ENCODE measurements at places on chromosomes 5 and 9.

- DNase-seq, result no peak
Measured at GRCh38 chr5:18992264-18992663, 995.7 kb downstream of the CDH18 start.

GRCh38 chr5:113693701-113694100 lies 180.2 kb downstream of the YTHDC2 start:
- peak; percentile 31 for DNase-seq

- DNase-seq, result no peak
Measured at GRCh38 chr5:57529864-57530263, 47.3 kb upstream of the ACTBL2 start.

GRCh38 chr9:1956958-1957357 lies 58.2 kb upstream of the SMARCA2 start:
- DNase-seq, result no peak

- no peak for DNase-seq
Measured at GRCh38 chr9:69593301-69593700, 78.9 kb downstream of the APBA1 start.

DNA sequence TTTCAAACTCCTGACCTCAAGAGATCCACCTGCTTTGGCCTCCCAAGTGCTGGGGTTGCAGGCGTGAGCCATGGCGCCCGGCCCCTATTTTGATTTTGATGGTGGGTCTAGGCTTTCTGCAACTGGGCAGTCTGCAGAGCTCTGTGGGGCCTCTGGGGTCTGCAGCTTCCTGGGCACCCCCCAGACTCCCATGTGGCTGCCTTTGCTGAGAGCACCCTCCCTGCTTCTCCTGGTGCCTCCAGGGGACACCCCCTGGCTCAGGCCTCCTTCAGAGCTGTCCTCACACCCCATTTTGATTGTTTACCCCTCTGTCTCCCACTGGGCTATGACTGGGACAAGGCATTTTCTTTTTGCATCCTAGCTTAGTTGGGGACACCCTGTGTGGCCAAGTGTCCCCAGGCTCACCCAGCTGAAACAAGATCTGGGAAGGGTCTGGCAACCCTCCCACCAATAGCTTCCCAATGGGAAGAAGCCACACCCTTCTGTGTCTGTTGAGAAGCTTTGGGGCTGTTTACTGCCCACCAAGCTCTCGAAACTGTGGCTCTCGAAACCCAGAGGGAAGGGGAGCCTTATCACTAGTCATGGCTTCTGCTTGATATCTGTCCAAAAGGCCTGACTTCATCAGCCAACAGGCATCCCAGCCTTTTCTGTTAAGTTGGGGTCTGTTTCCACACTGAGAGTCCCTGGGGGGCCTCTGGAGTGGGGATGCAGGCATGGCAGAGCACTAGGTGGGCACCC lies 204.4 kb upstream of the IER5L start:
- no peak for DNase-seq

DNA sequence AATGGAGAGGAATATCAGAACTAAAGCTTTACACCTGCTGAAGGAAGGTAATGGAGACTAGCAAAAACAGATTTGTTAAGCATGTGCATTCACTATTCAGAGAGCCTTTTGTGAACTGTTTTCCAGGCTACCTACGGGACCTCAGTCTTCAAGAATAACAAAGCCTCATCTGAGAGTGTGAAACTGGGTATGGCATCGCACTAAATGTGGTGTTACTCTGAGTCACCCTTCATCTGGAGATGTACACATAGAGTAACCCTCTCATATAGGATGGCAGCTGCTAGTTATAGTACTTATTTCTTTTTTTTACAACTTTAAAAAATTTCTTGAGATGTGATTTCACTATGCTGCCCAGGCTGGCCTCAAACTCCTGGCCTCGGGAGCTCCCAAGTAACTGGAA lies 306.8 kb downstream of the ZNF608 start:
- no peak for DNase-seq

GRCh38 chr5:28066856-28067255 lies 1028.5 kb upstream of the CDH9 start:
- no peak for DNase-seq

DNA sequence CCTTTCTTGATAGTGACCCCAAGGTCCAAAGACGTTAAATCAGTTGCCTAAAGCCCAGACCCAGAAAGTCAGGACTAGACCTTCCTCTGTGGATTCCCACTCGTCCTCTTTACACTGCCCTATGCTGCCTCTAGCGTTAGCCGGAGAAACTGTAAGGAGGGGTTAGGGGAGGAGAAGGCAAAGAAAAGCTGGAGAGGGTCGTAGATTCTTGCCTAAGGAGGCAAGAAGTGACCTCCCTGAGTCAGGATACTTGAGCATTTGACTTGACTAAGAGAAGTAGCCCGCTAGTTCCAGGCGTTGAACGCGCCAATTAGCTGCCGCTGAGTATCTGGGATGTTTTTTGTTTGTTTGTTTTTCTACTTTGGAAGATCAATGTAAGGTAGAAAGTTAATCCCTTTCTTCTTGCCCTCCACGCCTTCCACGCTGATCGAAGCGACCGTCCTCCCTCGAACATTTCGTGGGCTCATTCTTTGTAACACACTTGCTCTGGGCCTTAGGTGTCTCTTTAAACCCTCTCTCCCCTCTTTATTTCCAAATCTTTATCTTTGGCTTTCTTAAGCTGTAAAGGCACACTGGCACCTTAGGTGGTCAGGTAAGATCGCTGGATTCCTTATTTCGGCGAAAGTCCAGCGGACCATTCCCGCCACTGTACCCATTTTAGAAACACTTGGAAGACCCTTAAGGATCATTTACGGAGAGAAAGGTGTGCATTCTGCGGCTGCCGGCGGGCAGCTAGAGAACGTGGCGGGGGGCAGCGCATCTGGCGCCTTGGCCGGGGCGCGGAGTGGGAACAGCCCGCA lies 5.1 kb upstream of the RGMB start:
- DNase-seq, result peak; percentile 30

DNA sequence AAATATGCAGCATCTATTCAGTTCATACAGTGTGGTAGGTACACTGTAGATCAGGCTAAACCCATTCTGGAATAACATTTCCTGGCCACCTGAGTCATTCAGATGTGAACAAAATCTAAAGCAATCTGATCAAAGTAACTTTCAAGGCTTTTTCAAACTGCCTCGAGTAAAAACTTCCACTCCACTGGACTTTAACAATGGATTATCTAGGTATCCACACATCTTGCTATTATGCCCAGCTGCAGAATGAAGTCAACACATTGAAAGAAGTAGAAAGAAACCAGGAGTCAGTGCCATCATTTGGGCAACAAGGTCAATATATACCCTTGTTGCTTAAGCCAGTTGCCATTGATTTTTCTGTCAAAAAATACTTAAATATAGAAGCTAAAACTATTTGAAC lies 1352.6 kb upstream of the NUDT12 start:
- no peak for DNase-seq

GRCh38 chr9:94581728-94582127 lies 11.9 kb downstream of the FBP2 start:
- no peak for DNase-seq

DNA sequence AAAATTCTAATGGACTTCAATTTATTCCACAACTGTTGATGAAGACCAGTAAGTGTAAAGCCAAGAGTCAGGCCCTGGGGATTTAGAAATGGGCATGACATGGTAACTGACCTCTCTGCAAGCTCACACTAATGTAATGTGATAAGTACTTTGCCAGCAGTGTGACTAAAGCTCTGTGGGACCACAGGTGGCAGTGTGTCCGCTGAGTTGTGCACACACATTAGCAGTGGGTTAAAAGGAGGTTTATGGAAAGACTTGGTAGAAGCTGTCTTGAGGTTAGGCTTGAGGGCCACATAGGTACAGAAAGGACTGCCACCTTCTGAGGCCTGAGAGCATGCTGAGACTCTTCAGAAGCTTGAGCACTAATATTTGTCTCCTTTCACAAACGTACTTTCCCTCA lies 67.6 kb downstream of the UBAP1 start:
- no peak for DNase-seq

- DNase-seq, result no peak
Measured at GRCh38 chr5:139232147-139232724, 34.1 kb upstream of the SIL1 start.

DNA sequence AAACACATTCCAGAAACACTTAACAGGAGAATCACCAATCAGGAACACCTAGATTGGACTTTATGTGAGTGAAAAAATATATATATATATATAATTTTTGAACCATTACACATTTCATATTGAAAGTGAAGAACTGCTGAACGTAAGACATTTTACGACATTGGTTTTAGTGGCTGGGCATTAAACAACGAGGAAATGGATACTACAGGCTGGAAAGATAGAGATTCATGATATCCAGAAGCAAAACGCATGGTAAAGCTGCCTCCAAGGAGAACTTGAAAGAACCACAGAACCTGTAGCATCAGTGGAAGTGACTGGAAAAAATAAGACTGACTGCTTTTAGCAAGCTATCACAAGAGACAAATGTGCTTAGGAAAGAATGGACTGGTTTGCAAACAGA lies 13.2 kb upstream of the NDUFS4 start:
- DNase-seq, result no peak

- no peak for DNase-seq
Measured at GRCh38 chr5:106408570-106408969, 1262.2 kb downstream of the EFNA5 start.

GRCh38 chr9:106531491-106531890 lies 331.5 kb upstream of the ZNF462 start:
- no peak for DNase-seq

DNA sequence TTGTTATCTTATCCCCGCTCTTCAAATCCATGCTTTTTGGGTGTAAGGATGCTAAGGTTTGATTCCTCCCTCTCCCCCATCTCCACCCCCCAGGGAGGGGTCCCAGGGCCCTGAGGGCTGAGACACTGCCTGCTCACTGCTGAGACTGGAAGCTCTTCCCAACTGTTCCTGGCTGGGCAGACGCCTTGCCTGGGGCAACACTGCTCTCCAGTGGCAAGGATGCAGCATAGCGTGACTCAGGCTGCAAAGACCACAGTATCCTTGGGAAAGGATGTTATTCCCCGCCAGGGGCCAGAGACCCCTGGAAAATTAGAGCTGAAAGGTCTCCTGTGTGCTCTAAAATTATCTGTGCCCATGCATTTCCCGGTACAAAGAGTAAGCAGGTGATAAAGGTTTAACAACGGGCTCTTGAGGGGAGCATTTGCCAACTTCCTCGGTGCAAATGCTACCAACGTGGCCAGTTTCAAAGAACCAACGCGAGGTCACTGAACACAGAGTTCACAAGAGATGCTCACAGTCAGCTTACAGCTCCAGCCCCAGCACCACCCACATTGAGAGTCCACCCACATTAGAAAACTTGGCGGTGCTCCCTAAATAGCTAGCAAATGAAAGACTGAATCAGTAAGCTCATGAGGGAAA lies 271.9 kb downstream of the NSG2 start:
- peak; percentile 67 for DNase-seq

GRCh38 chr9:35736201-35736633 lies 3.8 kb downstream of the CREB3 start:
- DNase-seq, result peak; percentile 25

DNA sequence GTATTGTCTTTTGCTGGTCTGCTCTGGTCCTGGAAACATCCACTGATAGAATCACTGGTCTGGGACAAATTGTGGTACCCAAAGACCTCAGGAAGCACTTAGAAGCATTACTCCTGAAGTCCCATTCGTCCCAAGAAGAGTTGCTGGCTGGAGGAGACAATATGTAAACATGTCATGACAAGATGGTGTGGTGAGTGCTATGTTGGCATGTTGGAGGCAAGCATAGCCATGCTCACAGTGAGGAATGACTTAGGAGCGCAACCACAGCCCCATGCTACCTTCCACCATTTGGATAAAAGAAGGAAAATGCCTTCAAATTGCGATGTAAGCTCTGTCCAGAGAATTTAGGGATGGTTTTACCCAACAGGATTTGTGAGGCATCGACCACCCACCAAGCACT lies 115.8 kb upstream of the STC2 start:
- DNase-seq, result no peak

DNA sequence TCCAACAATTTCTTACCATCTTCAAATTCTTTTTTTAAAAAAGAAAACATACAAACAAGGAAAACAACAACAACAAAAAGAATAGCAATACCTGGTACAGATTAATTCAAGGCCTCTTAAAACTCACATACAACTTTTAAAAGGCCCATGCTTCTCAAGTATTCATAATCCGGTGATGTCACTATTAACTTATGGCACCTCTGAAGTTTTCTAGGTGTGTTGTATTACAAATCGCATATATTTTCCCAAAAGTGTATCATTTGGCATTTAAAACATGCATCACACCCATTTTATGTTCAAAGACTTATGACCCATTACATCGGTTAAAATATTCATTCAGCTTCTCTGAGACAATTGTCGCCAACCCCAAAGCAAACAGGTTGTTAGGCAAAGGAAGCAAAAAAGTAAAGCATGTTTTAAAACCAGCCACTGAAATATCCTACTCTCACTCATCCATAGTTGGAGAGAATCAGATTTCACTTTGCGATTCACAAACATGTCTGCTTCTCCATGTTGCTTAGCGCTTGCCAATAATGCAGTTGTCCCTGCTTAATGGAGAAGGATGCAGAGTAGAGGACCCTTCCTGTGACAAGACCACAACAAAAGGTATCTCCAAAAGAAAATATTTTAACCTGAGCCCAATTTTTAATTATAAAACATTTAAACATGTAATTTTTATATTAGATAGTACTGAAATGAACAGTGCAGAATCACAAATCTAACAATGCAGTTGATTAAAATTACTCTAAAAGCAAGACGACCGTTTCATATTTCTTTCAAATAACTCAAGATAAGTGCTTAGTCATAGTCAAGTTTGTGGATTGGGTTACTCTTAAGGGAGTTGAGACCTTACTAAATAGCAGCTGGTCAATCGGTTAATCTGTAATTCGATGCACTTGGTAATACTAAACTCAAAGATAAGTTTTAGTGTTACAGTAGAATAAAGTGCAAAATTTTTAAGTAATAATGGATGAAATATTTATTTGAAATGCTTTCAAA lies 1.6 kb downstream of the SKP1 start:
- DNase-seq, result no peak

- DNase-seq, result no peak
Measured at GRCh38 chr9:95778957-95779356, 96.5 kb upstream of the ERCC6L2 start.

GRCh38 chr5:95110118-95110517 lies 174.8 kb downstream of the MCTP1 start:
- no peak for DNase-seq

DNA sequence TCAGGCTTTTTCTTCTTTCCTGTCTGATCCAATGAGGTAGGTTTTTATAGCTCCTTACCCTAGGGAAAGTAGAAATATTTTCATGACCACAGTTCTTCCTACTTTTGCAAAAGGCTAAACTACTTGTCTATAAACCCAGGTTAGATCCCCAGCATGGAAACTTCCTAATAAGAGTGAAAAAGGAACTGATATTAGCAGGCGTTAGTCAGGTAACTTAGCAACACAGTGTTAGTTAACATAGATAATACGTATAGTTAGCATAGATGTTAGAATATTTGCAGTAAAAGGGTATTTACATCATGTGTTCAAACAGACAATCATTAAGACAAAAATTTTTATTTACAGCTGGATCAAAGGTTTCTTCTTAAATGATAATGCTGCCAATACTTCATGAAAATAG lies 162.9 kb upstream of the DAB2 start:
- no peak for DNase-seq

Data from COR-L47 (cell line).